ENCODE measurements at places on chromosomes 4 and X.

DNA sequence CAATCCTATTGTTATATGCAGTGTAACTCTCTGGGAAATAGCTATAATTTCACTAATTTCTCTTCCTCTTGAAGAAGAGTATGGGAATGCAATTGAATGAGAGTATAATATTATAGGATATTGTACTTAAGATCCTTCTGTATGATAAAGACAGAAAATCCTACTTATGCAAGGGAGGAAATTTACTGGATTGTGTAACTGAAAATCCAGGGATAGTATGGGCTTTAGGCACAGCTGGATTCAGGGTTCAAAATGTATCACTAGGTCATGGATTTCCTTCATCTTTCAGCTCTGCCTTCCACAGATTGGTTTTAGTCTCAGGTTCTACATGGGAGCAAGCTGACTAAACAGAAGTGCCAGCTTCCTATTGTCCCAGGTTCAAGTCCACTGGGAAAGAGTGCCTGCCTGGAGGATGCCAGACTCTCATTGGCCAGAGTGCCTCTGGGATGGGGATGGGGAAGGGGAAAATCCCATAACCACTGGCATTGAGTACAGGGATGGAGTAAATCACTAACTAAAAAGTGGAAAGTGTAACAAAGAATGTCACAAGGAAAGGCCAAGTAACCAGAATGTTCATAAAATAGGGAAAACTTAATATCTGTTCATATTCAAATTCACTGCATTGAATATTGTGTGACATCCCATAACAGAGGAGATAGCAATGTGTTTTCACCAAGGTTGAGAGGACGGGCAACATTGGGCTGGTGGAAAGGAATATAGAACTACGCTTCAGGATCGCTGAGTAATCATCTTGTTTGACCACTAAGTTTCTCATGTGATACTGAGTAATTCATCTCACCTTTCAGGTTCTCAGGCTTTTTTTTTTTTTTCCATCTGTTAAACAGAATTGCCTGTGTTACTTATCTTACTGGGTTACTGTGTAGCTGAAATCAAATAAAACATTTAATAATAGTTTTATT lies 75.7 kb downstream of the ANXA3 start:
- no peak for DNase-seq

- no peak for DNase-seq
Observed at GRCh38 chr4:122700178-122700725, 32.3 kb upstream of the BBS12 start.

GRCh38 chr4:87322754-87323153 lies at the start of gene HSD17B13:
Gene HSD17B13 (minus strand): TSS chr4:87322882. CDS start chr4:87322841, 41 bp downstream.
- no peak for DNase-seq

DNA sequence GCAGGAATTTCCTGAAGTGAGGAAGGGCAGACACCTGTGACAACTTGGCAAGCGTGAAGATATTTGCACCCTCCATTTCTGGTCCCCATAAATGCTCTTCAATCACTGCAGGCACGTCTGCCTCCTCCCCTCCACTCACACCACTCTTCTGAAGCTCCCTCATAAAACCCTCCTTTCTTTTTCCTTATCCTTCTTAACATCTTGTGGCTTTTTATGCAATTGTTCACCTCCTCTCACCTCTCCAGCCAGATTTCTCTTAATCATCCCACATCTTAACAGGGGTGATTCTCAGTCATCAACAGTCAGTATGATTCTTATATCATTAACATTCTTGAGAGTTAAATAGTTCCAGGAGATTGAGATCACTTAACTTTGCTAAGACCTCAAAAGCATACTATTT lies 277.4 kb downstream of the SPRY1 start:
- peak; percentile 6 for DNase-seq

DNA sequence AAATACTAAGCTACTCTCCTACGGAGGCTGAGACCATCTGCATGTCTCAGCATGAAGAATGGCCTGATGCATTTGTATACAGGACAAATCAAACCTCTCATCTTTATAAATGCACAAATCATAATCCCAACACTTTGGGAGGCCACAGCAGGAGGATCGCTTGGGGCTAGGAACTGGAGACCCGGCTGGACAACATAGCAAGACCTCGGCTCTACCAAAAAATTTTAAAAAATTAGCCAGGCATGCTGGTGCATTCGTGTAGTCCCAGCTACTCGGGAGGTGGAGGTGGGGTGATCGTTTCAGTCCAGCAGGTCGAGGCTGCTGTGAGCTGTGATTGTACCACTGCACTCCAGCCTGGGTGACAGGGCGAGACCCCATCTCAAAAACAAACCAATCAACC lies 262.8 kb downstream of the DHRSX start:
- DNase-seq, result no peak

GRCh38 chrX:53704294-53704693 lies 17.8 kb upstream of the HUWE1 start:
- no peak for DNase-seq
